ENCODE measurements at places on chromosomes 3 and 15. TPM values are rescaled to one million over a fixed set of nuclear protein-coding genes. Genes with fewer than 3 reads are reported as not detected.
A peak's percentile ranks its signal among the peaks of the same experiment; 100 is the strongest.

GRCh38 chr3:75035146-75035545 lies 420.7 kb upstream of the CNTN3 start:
- H3K36me3 ChIP-seq: no peaks in the 10 kb centered on the region
- H3K27me3 ChIP-seq: no peaks in the 10 kb centered on the region
- H3K4me3 ChIP-seq: no peak overlapping the region
- H3K4me1 ChIP-seq: no peaks in the 10 kb centered on the region
- DNase-seq: no peak
- no peak overlapping the region for H3K27ac ChIP-seq

DNA sequence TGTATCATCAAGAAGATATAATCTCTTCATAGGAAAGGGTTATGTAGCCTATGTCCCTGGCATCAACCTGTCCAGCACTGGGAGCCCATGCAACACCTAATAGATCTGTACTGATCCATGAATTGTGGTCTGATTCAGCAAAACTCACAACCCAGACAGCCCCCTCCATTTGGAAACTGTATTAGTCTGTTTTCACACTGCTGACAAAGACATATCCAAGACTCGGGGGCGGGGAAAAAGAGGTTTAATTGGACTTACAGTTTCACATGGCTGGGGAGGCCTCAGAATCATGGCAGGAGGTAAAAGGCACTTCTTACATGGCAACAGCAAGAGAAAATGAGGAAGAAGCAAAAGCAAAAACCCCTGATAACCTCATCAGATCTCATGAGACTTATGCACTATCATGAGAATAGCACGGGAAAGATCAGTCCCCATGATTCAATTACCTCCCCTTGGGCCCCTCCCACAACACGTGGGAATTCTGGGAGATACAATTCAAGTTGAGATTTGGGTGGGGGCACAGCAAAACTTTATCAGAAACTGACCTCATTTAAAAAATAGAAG lies 83.3 kb downstream of the TRIM42 start:
- H3K27me3 ChIP-seq: no peaks in the 10 kb centered on the region
- H3K27ac ChIP-seq: no peak overlapping the region
- no peaks in the 10 kb centered on the region for H3K36me3 ChIP-seq
- H3K4me1 ChIP-seq: no peaks in the 10 kb centered on the region

Gene KBTBD13
- not detected for total RNA-seq

Gene REC114
- total RNA-seq: not detected

DNA sequence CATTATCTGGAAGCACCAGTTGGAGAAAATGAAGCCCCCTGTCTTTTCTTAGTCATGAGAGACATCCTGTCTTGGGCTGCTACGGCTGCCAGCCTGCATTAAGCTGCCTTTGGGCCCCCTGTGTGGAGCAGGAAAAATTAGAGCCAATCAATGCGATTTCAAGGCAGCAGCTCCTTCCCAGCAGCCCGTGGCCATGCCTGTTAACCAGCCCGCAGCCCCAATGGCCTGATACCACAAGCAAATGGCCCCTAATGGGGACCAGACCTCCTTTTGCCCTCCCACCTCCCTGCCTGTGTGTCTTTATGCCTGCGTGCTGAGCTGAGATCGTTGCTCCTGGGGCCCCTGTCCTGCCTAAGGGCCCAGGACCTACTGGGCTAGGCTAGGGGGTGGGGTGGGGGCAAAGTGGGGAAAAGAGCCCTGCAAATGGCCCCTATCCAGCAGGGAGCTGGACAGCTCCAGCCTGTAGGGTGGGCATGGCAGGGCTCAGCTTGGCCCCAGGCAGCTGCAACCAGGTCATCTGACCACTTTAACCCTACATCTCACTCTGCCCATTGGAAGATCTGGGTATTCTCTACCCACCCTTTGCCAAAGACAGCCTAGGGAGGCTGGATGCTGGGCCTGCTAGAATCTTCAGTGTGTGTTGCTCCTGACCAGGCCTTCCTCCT lies 53.8 kb upstream of the MRPS22 start:
- H3K4me3 ChIP-seq: no peak overlapping the region
- no peak overlapping the region for H3K27ac ChIP-seq
- no peak for DNase-seq
- no peaks in the 10 kb centered on the region for H3K4me1 ChIP-seq

DNA sequence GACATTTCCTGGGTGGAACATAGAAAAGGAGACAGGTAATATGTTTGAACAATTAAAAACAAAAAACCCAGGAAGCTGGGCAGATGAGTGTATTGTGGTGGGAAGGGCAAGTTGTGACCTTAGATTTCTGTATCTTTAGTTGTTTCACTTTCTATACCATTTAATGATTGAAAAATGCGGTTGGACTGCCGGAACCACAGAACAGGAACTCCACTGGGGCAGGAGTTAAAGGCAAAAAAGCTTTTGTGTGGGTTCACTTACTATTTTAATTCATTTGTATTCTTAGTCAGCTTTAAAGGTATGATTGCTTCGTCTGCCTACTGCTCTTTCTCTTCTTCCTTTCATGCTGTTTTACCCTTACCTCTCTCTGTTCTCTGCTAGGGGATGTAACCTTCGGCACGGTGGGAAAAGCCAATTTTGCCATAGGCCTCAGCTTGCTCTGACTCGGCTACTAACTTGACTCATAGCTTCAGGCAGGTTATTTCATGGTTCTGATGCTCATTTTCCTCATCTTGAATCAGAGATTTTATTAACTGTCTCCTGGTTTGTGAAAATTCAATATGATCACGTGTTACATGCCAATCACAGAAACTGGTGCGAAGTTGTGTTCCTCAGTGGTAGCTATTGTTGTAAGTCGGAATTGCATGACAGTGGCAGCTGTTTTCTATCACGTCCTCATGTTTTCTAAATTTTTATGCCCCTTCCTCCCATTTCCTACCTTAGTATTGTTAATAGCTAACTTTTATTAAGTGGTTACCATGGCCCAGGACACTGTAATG lies 1.6 kb upstream of the MCTP2 start:
- peaks cover 2% of the 10 kb centered on the region for H3K27me3 ChIP-seq
- no peaks in the 10 kb centered on the region for H3K36me3 ChIP-seq
- H3K4me3 ChIP-seq: no peak overlapping the region
- no peak for DNase-seq
- no peaks in the 10 kb centered on the region for H3K4me1 ChIP-seq

- no peaks in the 10 kb centered on the region for H3K4me1 ChIP-seq
- no peak for DNase-seq
- H3K36me3 ChIP-seq: no peaks in the 10 kb centered on the region
- H3K4me3 ChIP-seq: no peak overlapping the region
Observed at GRCh38 chr3:45583021-45583851, 11.3 kb upstream of the LIMD1 start.

GRCh38 chr15:93414576-93415231 lies 325.7 kb upstream of the RGMA start:
- H3K27me3 ChIP-seq: no peaks in the 10 kb centered on the region
- DNase-seq: no peak

Gene LRRN1
- total RNA-seq: 269 TPM

DNA sequence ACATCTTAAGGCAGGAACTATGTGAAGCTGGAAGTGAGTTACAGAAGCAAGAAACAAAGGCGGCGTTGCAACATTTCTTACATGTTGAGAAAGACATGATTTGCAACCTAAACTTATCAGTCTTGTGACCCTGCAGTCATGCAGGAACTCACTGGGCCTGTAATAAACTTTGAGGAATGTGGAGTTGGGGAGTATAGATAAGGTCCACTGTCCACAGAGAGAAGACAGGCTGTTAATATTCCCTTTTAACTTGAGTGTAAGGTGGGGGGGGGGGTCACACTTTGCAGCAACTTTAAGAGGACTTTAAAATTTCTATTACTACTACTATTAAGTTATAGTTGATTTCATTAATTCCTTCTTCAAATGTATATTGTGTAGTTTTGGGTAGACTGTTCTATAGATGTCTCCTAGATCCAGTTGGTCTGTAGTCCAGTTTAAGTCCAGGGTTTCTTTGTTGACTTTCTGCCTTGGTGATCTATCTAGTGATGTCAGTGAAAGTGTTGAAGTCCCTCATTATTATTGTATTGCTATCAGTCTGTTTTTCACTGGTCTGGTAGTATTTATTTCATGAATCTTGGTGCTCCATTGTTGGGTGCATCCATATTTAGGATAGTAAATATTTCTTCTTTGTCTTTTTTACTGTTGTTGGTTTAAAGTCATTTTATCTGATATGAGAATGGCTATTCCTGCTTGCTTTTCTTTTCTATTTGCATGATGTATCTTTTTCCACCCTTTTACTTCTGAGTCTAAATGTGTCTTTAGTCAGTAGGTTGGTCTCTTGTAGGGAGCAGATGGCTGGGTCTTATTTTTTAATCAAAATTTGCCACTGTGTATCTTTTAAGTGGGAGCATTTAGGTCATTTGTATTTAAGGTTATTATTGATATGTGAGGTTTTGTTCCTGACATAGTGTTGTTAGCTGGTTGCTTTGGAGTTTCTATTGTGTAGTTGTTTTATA lies 15.6 kb upstream of the FAM98B start:
- H3K4me1 ChIP-seq: no peaks in the 10 kb centered on the region
- no peaks in the 10 kb centered on the region for H3K27me3 ChIP-seq
- H3K27ac ChIP-seq: no peak overlapping the region
- no peaks in the 10 kb centered on the region for H3K36me3 ChIP-seq

GRCh38 chr3:169344465-169344864 lies 319.0 kb downstream of the MECOM start:
- H3K27me3 ChIP-seq: no peaks in the 10 kb centered on the region
- no peaks in the 10 kb centered on the region for H3K4me1 ChIP-seq
- H3K4me3 ChIP-seq: no peak overlapping the region
- H3K36me3 ChIP-seq: no peaks in the 10 kb centered on the region
- no peak overlapping the region for H3K27ac ChIP-seq

DNA sequence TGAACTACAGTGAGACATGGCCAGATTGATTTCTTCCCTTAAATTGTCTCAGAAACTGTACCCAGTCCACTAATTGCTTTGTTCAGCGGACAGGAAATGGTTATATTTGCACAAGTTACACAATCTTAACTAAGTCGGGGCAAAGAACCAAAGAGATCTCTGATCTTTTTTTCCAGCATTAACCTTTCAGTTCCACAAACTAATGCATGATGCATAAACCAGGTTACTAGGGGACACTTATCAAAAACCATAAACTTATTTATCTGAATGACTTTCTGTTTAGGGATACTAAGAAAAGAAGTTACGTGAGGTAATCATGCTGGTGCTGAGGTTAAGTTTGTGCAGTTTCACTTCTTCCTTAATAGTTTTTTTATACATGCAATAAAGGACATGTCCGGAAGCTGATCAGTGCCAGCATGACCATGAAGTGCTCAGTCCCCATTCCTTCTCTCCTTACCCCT lies 22.4 kb downstream of the FNDC3B start:
- H3K27ac ChIP-seq: no peak overlapping the region
- H3K4me3 ChIP-seq: no peak overlapping the region
- H3K27me3 ChIP-seq: no peaks in the 10 kb centered on the region
- DNase-seq: no peak

Gene PPP1R14D
- not detected for total RNA-seq

Gene CSTA
- total RNA-seq: not detected

DNA sequence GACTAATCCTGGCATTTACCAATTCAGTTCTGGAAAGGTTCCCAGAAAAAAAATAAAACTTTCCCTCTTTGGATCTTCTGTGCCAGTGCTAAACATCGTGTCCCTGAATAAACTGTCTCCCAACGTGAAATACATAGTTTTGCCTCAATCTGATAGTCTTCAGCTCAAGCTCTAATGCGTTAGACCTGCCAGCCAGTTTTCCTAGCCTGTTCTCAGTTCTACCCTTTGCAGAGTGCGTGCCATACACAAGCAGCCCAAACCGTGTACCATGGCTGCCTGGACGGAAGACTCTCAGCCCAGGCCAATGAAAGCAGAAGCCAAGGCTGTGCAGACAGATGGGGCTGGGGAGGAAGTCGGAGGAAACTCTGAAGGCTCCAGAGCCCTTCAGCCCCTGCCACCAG lies 11.4 kb upstream of the OCA2 start:
- peak; percentile 21 for DNase-seq
- H3K4me1 ChIP-seq: no peaks in the 10 kb centered on the region
- no peak overlapping the region for H3K4me3 ChIP-seq
- peaks cover 21% of the 10 kb centered on the region for H3K27me3 ChIP-seq
- peaks cover 40% of the 10 kb centered on the region for H3K36me3 ChIP-seq

- H3K4me3 ChIP-seq: peak overlapping the region; percentile 91
- no peaks in the 10 kb centered on the region for H3K4me1 ChIP-seq
- H3K27me3 ChIP-seq: no peaks in the 10 kb centered on the region
- DNase-seq: peak; percentile 40
- H3K36me3 ChIP-seq: peaks cover 3% of the 10 kb centered on the region
- no peak overlapping the region for H3K27ac ChIP-seq
Observed at GRCh38 chr3:197736010-197736490, 654 bp downstream of the RUBCN start.

DNA sequence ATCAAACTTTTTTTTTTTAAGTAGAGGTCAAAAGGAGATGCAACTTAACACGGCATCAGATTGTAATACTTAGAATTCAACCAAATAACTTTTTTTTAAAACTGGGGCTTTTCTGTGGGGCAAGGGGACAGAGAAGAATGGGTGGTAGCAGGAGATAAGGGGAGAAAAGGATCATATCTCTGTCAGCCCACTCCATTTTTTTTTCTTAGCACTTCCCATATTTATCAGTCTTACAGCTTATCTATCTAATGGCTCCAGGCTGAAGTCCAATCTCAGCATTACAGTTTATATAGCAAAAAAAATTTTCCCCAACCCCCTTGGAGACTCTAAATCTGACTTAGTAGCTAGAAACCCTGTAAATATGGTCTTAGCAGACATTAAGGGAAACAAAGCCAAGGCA lies 69.3 kb downstream of the PIK3R4 start:
- H3K27ac ChIP-seq: no peak overlapping the region
- H3K4me1 ChIP-seq: no peaks in the 10 kb centered on the region
- no peak for DNase-seq
- no peaks in the 10 kb centered on the region for H3K27me3 ChIP-seq

Gene UCN2
- total RNA-seq: 0.68 TPM

DNA sequence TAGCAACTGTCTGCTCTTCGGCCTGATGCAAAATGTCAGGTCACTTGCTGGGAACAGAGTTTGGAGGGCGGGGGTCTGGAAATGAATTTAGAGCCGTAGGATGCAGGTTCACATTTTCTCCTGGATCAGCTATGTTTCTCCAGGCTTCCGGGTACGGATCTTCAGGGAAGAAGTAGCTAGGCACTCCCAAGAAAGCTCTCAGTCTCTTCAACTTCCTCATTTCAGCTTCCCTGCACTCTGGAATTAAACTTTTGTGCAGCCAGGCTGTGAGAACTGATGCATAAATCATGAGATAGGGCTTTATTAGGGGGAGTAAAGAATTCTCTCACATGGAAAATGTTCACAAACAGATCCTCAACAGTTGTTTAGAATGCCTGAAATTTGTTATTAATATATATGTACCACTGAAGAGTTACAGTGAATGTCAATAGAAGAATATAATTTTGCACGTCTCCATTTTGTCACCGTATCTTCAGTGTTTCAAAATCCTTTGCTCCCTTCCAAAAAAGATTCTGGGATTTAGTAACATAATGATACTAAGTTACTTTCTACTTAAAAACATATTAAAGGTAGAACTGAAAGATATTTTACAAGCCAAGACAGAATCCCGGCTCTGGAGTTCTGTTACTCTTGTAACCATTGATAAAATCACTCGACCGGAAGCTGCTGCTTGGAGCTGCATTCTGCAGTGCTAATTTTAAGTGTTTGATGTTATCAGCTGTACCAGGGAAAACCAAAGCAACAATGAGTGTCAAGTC lies 178.5 kb upstream of the P2RY1 start:
- DNase-seq: no peak
- peak overlapping the region; percentile 82 for H3K27ac ChIP-seq
- H3K36me3 ChIP-seq: peaks cover 7% of the 10 kb centered on the region
- H3K27me3 ChIP-seq: no peaks in the 10 kb centered on the region

GRCh38 chr15:89163271-89164055 lies 57.9 kb downstream of the RLBP1 start:
- H3K4me1 ChIP-seq: 0 out of 2 replicates have a peak, but pooled peaks cover 6% of the 10 kb centered on the region
- no peaks in the 10 kb centered on the region for H3K27me3 ChIP-seq
- no peak overlapping the region for H3K27ac ChIP-seq
- DNase-seq: no peak
- no peaks in the 10 kb centered on the region for H3K36me3 ChIP-seq
